Kidney epithelial cell (primary cell): ENCODE measurements at places on chromosomes 4 and X.
A peak's percentile ranks its signal among the peaks of the same experiment; 100 is the strongest.

DNA sequence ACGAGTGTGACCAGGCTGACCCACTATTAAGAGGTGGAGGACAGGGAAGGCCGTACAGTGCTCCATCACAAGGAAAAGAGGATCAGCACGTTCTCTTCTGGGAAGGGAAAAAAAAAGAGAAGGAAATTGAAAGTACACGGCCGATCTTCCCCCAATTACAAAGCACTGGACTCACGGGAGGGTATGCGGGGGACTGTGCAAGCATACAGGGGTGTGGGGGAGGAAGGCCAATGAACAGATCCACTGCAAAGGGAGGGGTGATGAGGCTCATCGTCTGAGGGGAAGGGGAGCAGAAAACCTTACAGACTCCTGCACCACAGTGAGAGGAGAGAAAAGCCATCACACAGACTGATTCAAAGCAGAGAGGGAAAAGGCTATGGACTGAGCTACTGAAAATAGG lies 1.1 kb downstream of the ELK1 start:
- no peak for DNase-seq

DNA sequence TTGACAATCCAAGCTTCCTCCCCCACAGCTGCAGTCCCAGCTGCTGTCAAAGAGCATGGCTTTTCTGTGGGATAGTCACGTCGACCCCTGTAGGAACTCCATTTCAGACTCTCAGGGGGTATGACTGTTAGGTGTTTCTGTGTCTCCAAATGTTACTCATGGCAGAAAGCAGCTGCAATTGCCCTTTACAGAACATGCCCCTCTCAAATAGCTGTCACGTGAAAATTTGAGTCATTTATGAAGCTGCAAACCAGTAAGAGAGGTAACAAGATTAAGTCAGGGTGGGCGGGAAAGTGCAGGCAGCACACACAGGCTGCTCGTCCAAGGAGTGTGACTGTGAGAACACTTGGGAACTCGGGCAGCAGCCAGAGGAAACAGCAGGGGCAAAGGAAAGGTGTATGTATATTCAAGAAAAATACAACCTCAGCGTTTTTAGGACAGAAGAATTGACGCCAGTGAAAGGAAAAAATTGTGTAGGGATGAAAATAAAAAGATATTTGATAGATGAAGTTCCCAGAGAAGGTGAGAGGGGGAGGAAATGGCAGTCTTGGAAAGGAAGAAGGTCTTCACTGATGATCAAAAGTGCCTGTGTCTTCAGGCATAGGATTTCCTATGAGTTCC lies 66.5 kb upstream of the TMEM184C start:
- DNase-seq, result peak; percentile 43

GRCh38 chrX:9737363-9737762 lies 28.3 kb downstream of the GPR143 start:
- DNase-seq, result no peak

GRCh38 chrX:40154853-40155588 lies 57.3 kb upstream of the BCOR start:
- no peak for DNase-seq

DNA sequence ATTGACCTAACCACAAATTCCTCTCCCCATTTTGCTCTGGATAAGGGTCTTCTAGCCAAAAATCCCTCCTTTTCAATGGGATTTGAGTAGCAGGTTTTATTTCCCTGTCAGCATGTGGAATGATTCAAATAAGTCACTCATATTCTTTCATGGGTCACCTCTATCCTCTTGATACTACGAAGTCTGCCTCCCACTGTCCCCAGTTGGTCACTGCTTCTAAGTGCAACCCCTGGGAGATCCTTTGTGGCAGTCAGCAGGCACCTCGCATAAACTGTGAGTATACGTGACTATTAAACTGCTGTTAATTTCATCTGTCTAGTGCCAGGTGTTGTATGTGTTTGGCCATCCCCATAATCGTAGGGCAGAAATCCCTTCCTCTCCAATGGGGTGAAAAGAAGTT lies 1667.9 kb upstream of the PCDH7 start:
- DNase-seq, result no peak

DNA sequence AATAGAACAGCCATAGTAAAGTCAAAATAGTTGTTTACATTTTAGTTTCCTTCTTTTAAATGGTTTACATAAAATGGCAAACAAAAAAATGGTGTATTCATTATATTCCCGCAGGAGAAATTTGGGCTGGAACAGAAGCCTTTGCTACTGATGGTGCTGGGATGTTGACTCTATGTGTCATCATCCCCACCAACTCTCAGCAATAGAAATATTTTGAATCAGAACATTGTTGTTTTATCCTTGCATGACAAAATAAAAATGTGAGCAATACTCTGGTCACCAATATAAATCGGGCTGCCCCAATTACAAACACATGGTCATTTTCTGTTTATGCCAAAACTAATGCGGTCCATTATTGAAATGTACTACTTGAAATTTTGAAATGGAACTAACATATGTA lies 1131.6 kb upstream of the PCDH7 start:
- no peak for DNase-seq

GRCh38 chr4:109846395-109847098 lies 1.4 kb upstream of the LRIT3 start:
- DNase-seq, result no peak

DNA sequence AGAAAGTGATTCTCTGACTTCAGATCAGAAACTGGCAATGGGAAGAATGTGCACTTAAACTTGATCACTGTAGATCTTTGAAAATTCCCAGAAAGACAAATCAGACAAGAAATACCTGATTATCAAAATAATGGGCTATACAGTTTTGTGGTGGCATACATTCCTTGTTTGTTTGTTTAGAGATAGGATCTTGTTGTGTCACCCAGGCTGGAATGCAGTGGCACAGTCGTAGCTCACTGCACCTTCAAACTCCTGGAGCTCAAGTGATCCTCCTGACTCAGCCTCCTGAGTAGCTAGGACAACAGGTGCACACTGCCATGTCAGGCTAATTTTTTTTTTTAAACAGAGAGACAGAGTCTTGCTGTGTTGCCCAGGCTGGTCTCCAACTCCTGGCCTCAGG lies 81.0 kb upstream of the SPRY1 start:
- peak; percentile 5 for DNase-seq

DNA sequence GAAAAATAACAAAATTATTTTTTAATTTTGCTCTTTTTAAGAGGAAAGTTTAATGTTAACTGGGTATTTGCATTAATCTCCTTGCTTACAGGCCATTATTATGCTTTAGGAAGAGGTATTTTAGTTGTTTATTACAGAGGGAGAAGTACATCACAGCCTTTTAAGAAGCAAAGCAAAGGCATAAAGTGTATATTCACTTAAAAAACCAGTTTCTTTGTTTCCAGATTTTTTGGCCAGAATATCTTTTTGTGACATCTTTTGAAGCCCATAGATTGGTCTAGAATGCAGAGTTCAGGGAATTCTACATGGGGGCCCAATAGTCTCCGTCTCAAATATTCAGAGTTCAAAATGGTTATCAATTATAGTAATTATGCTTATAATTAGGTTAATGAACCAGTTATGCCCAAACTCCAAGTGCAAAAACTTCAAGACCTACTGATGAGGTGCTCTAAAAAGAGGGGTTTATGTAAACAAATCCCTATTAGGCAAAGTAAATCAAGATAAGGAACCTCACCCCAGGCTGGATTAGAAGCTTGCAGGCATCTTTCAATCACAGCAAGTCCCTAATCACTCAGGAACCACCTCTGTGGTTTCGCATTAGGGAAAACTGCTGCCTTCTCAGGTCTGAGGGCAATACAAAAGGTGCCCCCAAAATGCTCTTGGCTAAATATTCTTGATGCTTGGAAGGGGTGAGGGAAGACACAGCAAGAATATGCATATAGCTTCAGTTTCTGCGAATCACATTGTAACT lies 1.4 kb downstream of the CXXC4 start:
- no peak for DNase-seq
